OCI-LY7 (cell line): ENCODE measurements at places on chromosomes 1 and 21.

DNA sequence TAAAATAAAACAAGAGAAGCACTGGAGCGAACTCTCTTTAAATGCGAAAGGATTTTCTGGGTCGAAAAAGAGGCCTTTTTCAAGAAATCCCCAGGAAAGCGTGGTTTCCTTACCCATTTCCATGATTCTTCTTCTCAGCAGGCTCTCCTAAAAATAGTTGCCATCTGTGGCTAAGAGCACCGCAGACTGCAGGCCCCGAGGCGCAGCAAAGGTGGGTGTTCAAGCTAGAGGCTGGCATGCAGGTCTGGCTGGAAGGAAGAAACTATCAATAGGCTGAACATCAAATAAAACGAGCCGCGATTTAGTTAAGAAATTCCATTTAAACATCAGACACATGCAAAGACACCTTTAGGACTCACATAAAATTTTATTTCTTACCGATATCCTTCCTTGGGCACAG, 135.1 kb downstream of the ADAMTS1 start:
- DNase-seq, result no peak

GRCh38 chr1:166701603-166702100, 137.6 kb upstream of the POGK start:
- DNase-seq, result no peak

- no peak for DNase-seq
These were observed 76.9 kb downstream of the COQ8A start for GRCh38 chr1:227016990-227017389.

DNA sequence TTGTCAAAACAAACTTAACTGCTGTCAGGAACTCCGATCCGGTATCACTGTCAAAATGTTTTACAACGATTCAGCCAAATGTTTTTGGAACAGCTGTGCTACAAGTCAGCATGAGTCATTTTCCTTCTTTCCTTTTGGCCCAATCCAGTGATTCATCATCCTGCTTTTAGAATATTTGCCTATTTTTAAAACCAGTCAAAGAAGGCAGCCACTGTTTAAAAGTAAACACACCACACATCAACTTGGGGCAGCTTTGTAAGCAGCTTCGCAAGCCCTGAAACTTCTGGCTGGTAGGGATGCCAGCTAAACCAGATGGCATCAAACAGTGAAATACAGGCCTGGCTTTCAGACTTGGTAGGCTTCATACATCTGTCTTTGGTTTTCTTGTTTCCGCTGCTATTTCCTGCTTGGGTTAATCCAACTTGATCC, 14.9 kb downstream of the MAP3K7CL start:
- no peak for DNase-seq

- peak; percentile 75 for DNase-seq
These were observed 116.3 kb downstream of the DAB1 start for GRCh38 chr1:57307392-57308170.

GRCh38 chr1:27348861-27349783, 7.3 kb downstream of the SYTL1 start:
- DNase-seq, result no peak
